ENCODE measurements at places on chromosomes 13 and 19.

DNA sequence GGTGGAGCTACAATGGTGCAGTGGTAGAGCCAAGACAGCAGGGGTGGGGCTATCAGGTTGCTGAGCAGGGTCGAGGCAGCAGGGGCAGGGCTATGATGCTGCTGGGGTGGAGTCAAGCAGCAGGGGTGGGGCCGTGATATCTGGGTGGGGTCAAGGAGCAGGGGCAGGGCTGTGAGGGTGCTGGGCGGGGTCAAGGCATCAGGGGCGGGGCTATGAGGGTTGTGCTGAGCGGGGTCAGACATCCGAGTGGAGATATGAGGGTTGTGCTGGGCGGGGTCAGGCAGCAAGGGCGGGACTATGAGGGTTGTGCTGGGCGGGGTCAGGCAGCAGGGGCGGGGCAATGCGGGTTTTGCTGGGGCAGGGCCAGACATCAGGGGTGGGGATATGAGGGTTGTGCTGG is 14.7 kb downstream of the HCN2 start:
- peak; percentile 56 for DNase-seq

GRCh38 chr13:25943081-25943480 is 108.7 kb downstream of the SHISA2 start:
- no peak for DNase-seq

GRCh38 chr13:27625839-27626238 is 4.1 kb downstream of the POLR1D start:
- DNase-seq, result no peak

GRCh38 chr13:78827471-78827870 is 168.5 kb upstream of the OBI1 start:
- DNase-seq, result no peak

- DNase-seq, result no peak
Measured at GRCh38 chr13:95304453-95304852, 3.2 kb upstream of the ABCC4 start.

DNA sequence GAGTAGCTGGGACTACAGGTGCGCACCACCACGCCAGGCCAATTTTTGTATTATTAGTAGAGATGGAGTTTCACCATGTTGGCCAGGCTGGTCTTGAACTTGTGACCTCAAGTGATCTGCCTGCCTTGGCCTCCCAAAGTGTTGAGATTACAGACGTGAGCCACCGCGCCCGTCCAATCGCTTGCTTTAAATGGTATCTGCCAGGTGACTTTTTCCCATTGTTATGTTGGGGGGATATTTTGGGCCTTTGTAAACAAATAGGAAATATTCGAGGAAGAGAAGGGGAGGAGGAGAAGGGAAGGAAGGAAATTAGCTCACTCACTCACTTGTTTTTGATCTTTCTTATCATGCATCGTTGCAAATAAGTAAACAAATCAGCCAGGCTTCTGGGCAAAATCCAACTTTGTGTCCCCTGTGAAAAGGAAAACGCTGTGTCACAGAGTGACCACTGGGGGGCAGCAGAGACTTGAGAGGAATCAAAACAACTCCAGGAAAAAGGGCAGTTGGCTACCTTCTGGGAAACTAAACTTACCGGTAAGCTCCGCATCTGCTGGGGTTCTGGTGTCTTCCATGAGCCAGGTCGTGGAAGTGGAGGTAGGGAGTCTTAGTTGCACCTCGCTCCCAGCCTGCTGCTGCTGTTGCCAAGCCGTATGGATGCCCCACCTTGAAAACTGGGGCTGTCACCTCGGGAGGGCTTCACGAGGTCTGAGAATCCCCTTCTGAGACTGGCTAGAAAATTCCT is 9.3 kb upstream of the RANBP3 start:
- peak; percentile 79 for DNase-seq

DNA sequence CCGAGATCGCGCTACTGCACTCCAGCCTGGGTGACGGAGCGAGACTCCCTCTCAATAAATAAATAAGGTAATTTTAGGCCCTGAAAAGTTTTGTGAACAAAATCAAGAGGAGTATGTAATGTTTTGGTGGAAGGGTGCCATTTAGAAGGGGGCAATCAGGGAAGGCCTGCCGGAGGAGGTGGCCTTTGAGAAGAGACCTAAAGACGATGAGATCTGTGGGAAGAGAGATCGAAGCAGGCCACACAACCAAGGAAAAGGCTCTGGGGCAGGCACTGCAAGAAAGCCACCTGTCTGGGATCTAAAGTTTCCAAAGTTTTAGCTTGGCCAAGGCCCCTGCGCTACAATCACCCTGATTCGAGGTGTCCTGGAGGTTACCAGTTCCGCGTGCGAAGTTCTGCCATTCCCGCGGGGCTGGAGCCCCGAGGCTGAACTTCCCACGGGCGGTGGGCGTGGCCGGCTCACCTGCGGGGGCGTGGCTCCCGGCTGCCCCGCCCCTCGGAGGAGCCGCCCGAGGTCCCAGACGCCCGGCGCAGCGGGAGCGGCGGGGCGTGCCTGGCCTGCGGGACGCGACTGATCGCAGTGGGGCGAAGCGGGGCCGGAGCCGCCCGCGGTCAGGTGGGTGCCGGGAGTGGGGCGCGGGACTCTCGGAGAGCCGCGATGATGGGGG is at the start of gene KLC3:
TSS of gene KLC3 (plus strand) at position 519 of the 667 bp plus-strand sequence. CDS start 4,792 bp downstream, outside the sequence.
- peak; percentile 41 for DNase-seq

DNA sequence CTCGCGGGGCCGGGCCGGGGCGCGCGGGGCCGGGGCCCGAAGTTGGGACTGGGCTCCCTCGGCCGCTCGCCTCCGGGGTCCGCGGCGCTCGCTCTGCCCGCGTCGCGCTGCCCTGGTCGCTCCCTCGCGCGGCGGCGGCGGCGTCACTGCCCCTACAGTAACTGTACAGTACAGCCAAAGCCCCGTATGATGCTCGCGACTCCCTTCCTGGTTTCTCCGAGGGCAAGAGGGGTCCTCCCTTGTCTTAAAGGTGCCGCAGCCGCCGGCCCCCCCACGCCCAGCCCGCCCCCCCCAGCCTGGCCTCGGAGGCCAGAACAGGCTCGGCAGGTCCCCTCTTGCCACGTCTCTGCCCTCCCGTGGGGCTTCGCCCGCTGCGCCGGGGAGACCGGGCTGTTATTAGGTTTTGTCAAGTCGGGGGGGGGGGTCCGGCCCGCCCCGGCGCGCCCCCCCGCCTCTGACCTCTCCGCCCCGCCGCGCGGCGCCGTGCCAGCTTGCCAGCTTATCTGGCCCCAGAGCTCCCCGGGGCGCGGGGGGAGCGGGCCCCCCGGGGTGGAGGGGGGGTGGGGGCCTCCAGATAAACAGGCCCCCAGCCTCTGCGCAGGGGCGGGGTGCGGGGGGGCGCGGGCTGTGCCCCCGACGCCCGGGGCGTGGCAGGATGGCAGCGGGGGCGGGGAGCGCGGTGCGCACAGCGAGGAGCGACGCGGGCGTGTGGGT is at the start of gene ZBTB7A:
TSS of gene ZBTB7A (minus strand) at position 218 of the 714 bp plus-strand sequence. CDS start 11,667 bp downstream, outside the sequence.
- peak; percentile 83 for DNase-seq

- DNase-seq, result no peak
Measured at GRCh38 chr13:100483139-100483538, 105.5 kb downstream of the GGACT start.

DNA sequence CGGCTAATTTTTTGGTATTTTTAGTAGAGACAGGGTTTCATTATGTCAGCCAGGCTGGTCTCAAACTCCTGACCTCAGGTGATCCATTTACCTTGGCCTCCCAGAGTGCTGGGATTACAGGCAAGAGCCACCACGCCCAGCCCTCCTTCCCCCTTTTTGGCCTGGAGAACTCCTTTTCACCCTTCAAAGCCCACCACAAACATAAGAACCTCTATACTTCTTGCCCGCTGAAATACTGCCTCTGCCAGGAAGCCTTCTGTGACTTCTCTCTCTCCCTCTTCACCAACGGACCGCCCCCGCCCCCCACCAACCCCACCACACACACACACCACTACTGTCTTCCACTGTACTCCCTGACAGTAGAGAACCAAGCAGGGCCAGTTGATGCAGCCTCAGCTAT is 2.5 kb downstream of the ZNF428 start:
- no peak for DNase-seq

DNA sequence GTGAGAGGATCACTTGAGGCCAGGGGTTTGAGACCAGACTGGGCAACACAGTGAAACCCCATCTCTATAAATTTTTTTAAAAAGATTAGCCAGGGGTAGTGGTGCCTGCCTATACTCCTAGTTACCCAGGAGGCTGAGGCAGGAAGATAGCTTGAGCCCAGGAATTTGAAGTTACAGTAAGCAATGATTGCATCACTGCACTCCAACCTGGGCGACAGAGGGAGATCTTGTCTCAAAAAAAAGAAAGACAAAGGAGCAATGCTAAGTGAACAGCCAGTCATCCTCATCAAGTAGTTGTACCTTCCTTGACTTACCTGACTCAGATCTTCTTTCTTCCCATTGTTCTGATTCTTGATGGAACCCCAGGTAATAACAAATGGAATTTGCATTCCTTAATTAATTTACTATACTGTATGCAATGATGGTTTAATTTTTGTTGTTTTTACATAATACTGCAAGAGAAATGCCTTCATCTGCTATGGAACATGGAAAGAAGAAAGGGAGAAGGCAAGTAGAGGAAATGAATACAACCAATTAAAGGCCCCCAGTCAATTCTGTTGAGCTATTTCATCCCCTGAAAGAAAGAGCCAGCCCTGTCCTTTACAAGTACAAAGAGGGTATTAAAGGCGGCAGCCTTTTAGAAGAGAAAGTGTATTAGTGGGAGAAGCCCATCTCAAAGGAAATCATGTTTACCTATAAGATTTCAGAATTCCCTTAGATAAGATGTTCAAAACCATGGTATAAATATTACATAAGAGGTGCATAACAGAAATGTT is 316.7 kb downstream of the DIAPH3 start:
- DNase-seq, result no peak

GRCh38 chr19:40512473-40513344 is 45.9 kb downstream of the SPTBN4 start:
- no peak for DNase-seq

DNA sequence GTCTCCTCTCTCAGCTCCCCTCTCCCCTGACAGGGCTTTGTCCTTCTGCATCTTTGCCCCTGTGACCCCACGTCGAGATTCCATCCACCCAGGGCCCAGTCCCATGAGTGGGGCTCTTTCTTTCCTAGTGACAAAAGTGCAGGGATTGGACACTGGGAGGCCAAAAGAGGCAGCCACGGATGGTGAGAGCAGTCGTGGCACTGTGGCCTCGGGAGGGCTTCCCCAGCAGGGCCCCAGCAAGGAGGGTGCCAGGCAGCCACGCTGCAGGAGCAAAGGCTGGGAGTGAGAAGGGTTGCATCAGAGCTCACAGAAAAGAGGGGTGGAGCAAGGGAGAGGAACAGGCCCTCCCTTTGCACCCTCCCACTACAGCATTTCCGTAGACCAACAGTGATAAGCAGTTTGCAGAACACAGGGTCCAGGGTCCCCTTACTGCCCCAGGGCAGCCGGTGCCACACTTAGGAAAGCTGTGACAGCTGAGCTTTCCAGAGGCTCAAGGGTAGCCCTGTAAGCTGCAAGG is 4.9 kb downstream of the ZSCAN1 start:
- no peak for DNase-seq

DNA sequence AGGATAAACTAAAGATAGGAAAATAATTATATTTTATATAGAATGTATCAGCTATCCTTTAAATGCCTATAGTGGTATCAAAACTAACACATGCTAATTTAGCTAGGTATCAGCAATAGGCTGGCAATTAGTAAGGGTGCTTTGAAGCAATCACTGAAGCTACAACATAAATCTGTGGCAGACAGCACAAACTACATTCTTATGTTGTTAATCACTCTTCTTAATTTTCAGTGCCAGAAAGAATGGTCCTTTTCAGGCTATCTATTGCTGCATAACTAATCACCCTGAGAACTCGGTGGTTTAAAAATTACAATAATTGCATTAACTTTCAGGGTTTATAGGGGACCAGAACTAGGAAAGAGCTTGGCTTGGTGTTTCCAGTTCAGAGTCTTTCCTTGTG is 963.1 kb downstream of the EFNB2 start:
- no peak for DNase-seq

- DNase-seq, result no peak
Measured at GRCh38 chr19:3530389-3530788, 8.6 kb upstream of the TEKTIP1 start.

DNA sequence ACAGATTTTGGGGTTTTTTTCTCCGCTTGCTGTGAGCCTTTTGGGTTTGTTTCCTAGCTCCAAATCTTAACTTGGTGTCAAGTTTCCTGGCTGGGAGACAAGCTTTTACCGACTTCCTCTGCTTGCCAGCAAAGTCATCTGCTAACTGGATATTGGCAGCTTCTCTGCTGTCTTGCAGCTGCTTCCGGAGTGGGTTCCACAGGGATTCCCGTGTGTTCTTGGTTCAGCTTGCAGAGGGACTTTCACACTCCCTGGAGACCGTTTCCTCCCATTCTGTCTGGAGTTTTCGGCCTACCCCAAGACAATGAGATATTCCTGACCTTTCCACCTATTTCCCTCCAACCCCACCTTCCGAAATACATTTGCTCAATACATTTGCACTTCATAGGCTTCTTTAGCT is 2.2 kb upstream of the COLGALT1 start:
- no peak for DNase-seq

DNA sequence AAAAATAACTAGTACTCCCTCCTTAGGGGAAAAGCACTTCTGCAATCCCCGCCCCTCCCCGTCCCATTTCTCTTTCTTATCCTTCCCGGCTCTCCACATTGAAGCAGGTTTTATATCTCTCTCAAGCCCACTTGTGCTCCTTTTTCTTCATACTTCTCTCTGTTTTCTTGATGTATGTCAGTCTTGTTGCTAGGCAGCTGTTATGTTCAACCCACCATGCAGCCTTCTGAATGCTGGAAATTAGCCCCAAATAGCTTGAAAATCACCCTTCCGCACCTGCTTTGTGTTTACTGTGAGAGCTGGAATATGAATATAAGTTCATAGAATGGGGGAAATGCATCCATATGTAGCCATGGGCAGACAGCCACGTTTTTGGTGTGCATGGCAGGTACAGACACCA is 461.4 kb downstream of the MYO16 start:
- DNase-seq, result no peak

DNA sequence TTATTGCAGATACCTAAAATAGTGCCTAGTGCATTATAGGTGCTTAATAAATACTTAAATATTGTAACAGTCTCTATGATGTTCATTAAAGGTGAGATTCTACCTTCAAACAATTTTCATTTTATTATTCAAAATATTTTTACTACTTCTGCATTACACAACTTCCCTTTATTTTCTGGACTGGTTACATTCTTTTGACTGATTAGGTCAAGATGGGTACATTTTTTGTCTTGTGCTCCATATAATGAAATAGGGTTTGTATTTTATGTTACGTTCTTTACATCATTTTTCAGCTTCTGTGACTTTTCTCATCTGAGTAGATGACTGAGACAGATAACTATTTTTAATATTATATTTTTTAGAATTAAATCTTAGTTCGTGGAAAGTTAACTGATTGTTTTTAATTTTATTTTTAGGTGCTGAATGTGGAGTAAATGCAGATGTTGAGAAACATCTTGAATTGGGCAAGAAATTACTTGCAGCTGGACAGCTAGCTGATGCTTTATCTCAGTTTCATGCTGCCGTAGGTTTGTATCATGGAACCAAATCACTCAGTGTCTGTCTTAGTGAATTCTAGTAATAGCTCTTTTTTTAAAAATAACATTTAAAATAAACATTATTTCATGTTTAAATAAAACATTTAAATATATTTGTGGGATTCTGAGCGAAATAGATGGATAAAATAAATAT is 32.0 kb downstream of the DNAJC3 start:
- no peak for DNase-seq

Measured in activated CD4-positive, alpha-beta memory T cell treated with anti-CD3 and anti-CD28 coated beads, Interleukin-2, amount 10 ng/mL, durations not matched to agents 7 days and 5 days (primary cell).